T-helper 22 cell (primary cell): ENCODE measurements at places on chromosomes 7 and 10.

- no peak for DNase-seq
Observed at GRCh38 chr10:48733329-48733728, 48.7 kb downstream of the WDFY4 start.

DNA sequence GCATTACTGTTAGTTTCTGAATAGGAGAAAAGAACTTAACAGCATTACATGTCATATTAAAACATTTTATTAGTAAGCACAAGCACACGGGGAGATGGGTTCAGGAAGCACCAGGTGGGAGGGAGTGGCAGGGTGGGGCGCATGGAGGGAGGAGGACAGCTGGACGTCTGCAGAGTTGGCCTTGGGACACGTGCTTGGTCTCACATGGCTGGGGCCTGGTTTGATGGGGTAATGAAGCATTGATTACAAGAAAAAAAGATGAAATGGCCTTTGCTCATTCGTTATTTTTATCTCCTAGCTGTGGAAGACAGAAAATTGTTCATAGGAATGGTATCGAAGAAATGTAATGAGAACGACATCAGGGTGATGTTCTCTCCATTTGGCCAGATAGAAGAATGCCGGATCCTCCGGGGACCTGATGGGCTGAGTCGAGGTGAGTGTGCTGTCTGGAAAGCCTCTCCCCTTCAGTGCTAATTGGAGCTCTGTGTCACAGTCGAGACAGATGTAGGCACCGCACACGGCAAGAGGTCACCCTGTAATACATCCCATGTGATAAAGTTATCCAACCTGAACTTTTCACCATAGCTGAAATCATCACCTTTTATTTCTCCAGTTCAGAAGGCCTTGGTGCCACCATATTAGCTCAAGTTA, 239.9 kb downstream of the CELF2 start:
- DNase-seq: no peak

GRCh38 chr7:140607441-140607989, 33.1 kb downstream of the DENND2A start:
- DNase-seq: no peak

GRCh38 chr7:156111-157007, 36.0 kb upstream of the FAM20C start:
- DNase-seq: no peak

GRCh38 chr10:132595854-132596253, 58.3 kb downstream of the INPP5A start:
- no peak for DNase-seq

DNA sequence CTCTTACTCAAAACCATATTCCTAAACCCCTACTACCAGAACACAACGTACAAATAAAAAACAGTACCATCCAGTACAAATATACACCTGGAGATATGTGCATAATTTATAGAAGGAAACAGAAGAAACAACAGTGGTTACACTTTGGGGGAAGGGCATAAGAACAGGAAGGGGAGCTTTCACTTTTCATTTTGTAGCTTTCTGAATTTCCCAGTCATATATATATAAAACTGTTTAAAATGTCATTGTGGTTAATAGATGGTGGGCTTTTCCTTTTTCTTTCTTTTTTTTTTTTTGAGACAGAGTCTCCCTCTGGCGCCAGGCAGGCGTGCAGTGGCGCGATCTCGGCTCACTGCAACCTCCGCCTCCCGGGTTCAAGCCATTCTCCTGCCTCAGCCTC, 47.2 kb downstream of the MALSU1 start:
- no peak for DNase-seq
